ENCODE measurements at places on chromosomes 3 and 15.

DNA sequence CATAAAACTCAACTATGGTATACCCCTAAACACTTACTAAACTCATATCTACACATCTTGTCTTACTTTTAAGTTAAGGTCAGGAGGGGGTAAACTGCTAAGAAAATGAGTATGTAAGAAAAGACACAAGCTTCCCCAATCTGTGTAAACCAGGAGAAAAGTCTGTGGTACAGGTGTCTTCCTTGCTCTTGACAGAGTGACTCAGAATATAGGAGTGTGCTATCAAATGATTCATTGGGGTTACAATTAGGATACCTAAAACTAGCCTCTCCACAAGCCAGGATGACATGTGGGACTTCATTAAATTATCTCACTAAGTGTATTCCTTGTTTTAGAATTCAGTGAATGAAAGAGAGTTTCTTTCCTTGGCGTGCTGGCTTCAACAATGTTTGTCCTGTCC lies 274.8 kb downstream of the BBX start:
- no peak for DNase-seq

DNA sequence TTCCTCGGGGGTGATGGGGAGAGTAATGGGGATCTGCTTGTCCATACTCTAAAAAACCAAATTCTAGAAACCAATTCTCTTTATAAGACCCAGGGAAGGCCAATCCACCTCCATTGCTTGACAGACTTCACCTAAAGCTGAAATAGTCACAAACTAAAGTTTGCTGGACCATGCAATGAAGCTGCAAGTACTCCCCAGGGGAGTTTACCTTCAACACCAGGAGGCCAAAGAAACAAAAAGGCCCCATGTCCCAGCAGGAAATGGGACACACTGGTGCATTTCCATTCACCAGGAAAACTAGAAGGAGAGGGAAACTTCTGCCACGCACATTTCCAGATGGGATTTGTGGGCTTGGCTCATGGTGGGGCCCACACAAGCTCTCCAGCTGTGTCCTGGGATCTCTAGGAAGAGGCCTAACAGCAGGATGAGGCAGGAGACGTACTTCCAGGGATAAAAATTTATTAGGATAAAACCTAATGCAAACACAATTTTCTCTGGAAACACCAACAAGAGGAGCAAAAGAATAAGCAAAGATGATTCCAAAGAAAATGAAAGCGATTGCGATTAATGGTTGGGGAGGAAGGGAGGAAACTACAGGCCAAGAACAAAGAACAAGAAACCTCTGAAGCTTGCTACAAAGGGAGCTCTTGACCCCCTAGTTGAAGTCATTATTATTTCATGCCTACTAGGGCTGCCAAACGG lies 238.0 kb upstream of the LRTM1 start:
- DNase-seq, result no peak

DNA sequence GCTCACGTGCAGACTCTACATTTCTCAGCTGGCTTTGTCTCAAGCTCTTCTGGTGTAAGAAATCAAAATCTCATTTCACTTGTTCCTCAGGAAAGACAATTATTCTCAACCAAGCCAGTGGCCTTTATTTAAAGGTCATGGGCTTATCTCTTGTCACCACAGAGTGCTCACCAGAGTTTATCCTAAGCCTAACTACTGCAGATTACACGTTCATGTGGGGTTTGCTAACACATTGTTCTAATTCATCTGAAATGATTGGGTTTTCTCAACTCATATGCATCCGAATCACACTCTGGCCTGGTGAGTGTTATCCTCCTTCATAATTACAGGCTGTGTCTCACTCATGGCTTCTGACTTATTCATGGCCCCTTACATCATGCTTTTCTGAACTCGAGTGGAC lies 83.3 kb upstream of the TSC22D2 start:
- DNase-seq, result no peak

GRCh38 chr3:183252973-183253527 lies at the start of gene B3GNT5:
Gene B3GNT5, plus strand, starts transcription at chr3:183253253. Its CDS starts 16,546 bp downstream, at chr3:183269799.
- DNase-seq, result no peak

DNA sequence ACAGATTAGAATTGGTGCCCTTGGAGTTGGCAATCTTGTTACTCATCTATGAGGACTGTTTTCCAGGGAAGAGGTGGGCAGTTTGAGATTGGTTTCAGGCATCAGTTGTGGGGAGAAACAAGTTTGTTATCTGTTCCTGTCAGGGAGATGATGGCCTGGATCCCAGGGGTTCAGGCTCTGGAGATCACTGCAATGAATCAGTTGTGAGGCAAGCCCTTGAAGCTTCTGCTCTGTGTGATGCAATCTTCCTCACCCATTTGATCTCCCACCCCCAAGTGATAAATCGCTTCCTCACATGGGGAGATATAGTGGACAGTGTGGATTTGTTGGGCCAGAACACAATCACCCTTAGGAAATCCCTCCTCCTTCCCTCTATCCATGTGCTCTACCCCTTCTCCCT lies 276.6 kb upstream of the LRTM1 start:
- DNase-seq, result no peak

DNA sequence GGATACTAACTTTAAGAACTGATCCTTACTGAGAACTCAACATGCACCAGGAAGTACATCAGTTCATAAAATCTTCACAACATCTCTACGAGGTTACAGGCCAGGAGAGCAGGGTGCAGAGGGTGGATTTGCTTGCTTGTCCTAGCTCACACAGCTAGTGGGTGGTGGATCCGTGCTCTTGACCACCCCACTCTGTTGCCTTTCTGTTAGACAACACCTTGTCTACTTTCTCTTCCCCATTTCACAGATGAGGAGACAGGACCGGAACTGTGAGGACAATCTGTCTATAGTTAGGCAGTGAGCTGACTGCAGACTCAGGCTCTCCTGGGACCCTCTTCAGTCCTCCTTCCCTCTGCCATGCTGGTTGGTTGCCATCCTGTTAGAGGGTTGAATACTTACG lies 221.7 kb upstream of the TLE3 start:
- no peak for DNase-seq

GRCh38 chr3:60096403-60096802 lies 1046.6 kb upstream of the CFAP20DC start:
- DNase-seq, result no peak

GRCh38 chr3:170346481-170347392 lies 10.8 kb upstream of the SKIL start:
- no peak for DNase-seq

DNA sequence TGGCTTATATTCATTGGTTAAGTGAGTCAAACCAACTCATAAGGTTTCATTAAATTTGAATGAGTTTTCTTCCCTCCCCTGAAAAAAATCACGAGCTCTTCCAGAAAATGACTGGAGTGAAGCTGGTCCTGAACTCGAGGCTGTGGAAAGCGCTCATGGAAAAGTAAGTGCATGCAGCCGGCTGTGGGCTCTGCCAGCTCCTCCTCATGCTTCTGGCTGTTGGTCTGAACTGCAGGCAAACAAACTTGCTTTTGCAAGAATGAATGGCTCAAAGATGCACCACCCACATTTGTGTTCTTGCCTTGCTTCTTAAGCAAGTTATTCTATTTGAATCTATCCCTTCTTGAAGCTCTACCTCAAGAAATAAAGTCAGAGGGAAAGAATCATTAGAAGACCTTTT lies 6.2 kb downstream of the ETV5 start:
- no peak for DNase-seq

GRCh38 chr15:76904461-76905012 lies 603 bp downstream of the SCAPER start:
- DNase-seq, result peak; percentile 42

- peak; percentile 70 for DNase-seq
These were observed 488 bp downstream of the THSD4 start for GRCh38 chr15:71115567-71116351.

DNA sequence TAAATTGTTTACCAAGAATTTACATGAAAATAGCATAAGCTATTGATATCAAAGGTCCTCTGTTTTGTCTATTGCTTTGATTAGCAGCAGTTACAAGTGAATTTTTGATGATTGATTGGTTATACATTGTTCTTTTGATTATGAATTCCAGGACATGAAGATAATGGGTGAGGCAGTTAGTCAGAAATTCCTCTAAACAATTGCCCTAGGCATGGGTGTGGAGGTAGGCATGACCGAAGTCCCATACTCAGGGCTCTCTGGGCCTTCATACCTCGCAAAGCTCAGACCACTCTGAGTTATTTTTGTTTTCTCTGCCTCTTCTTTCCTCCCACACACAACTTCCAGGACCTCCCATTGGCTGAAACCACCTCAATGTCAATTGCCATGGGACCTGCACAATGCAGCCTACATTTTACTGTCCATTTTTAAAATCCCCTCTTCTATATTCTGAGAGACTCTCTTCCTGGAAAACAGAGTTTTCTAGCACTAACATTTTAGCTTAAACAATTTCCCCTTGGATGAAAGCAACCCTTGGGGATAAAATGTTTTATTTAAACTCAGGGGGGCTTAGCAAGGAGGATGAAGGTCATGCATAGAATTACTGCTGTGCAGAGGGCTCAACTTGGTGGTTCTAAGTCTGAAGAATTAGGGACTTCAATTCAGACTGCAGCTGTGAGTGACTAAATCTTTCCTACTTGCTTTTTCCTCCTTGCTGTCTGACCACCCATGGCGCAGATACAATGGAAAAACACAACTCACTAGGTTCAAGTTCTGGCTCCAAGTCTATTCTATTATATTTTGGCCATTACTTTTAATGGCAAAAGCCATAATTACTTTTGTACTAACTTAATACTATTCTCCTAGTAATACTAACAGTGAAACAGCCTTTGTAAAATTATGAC lies 594.8 kb downstream of the NTRK3 start:
- no peak for DNase-seq

DNA sequence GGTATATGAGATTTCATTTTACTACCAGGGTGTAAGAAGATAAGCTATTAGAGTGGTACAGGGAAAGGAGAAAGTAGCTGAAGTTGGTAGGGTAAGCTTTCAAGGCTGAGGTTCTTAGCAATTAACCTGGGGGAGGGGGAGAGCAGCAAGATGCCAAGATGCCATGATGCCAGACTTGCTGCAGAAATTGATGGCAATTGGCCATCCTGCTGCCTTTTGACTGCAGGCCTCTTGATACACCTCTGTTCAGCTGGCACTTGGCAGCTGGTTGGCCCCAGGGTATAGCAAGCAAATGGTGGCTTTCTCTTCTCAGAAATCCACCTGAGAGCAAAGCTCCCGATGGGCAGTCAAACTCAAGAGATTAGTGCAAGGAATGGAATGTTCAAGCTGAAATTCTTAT lies 21.4 kb upstream of the DPH6 start:
- DNase-seq, result no peak

GRCh38 chr15:41949401-41950126 lies 22.8 kb downstream of the EHD4 start:
- DNase-seq, result no peak

GRCh38 chr3:197132916-197133530 lies 103.4 kb upstream of the MELTF start:
- no peak for DNase-seq

DNA sequence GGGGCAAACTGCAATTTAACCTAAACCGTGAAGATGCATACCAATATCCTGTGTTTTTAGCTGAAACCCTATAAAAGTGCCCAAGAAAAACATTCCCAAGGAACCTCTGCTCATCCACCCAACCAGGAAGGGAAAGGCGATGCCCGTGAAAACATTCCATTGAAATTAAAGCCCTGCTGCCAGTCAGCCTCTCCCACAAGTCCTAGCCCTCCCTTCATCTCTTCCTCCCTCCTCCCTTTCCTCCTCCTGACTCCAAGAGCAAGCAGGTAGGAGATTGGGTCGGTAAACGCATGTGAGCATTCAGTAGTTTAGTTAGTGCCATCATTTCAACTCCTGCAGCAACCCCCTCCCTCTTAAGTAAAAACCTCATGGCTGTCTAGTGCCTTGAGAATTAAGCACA lies 27.7 kb downstream of the HES1 start:
- no peak for DNase-seq

DNA sequence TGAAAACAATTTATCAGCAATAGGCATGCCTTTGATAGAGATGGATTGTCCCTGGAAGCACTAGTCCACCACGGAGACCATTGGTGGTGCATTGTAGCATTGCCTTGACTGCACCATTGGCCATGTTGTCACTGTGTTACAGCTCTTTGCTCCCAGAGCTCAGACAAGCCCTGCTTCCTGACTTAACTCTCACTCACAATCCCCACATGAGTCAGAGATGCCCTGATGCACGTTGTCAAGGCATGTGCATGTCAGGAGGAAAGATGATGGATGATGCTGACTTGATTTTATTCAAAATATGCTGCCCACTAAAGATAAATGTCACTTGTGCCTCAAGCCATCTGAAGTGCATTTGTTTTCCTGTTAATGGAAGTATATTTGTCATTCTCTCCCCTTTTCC lies 266.1 kb downstream of the ARRDC4 start:
- DNase-seq, result no peak

DNA sequence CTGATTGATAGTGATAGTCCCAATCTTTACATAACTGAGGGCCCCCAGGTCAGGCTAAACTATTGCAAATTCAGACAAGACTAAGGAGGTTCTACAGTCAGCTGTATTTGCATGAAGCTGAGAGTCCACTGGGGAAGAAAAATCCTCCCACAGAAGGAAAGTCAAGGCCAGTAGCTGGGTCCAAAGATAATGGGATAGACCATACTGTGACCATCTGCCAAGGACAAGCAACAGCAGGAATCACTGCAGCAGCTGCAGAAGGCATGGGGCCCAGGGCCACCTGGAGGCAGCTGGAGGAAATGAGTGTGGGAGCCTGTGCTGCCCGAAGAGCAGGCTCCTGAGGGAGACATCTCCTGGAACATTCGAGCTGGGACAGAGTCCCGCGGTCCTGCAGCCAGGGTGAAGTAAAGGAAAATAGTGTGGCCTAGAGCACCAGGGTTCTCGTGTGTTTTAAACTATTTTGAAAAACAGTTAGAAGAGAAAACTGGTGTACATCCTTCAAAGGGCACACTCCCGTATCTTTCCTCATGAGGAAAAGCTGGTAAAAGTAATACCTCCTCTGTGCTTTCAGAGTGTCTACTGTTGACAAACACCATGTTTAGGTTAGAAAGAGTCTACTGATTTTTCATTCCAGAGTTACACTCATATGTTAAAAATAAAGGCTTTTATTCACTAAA lies 13.2 kb upstream of the TMEM212 start:
- DNase-seq, result peak; percentile 69

DNA sequence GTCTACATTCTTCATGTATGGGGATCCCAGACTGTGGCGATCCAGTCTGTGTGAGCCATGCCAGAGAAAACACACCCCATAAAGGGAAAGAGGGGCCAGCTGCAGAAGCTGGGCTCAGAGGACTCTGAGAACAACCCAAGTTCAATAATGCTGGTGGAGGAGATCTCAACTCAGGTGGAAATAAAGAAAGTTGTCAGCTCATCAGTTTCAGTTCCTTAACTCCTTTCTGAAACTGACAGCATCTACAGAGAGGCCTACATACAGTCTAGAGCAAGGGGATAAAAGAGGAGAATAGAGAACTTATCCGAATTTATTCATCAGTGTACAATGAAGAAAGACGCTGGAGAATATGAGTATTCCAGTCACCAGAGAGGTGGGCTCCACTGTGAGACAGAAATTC lies 77.0 kb downstream of the NTRK3 start:
- DNase-seq, result no peak

DNA sequence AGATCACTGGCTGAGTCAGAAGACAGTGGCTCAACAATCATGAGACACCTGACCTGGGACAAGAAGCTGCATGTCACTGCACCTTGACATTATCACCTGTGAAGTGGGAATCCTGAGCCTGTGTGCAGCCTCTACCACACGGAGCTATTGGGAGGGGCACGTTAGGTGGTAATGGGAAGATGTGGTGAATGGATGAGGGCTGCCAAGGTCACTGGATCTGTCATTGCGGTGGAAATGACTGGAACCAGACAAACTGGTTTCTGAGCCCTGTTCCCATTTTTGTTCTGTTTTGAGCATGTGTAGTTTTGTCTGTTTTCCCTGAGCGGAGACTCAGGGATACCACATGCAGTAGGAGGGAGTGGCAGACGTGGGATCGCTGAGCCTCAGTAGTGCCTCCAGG lies 235.5 kb downstream of the OPA1 start:
- no peak for DNase-seq

- DNase-seq, result no peak
These were observed 63.2 kb upstream of the HRH1 start for GRCh38 chr3:11091088-11091590.

Data from T47D (cell line).